ENCODE measurements at places on chromosomes 11 and 22.

DNA sequence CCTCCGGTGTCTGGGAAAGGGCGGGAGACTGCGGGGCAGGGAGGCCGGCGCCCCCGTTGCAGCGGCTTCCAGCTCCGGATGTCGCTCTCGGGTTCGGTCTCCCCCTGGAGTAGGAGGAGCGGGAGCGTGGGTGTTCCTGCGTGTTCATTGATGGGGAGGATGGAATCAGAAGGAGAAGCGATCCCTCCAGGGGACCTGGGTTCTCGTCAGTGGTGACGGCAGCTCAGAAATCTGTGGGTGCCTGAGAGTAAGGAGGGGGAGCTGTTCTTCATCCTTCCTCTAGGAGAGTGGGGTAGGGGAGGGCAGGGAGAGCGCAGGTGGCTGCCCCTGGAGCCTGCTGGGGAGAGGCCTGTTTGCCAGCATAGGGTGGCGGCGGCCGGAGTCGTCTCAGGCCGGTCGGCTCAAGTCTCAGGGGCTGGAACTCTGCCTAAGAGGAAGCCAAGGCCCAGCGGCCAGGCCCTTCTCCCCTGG lies 1.1 kb downstream of the UBASH3B start:
- peak; percentile 15 for DNase-seq

DNA sequence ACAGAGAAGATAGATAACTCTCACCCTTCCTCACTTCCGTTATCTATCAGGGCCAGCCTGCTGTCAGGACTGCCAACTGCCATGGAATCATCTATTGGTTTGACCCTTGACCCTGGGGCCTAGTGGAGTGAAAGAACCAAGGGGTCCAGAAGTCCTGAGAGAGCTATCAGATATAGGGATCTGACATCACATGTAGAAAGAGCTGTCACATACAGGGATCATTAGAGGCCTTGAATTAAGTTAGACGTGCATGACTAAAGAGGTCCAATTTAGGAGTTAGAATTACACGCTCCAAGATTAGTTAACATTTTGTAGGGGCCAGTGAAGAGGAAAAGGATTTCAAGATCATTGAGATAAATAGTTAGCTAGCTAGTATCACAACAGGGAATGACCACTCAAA lies at the start of gene TMEM225:
TSS of gene TMEM225 (minus strand) at position 101 of the 400 bp plus-strand sequence. CDS start 245 bp downstream, outside the sequence.
- no peak for DNase-seq

GRCh38 chr22:47161631-47162030 lies 399.2 kb downstream of the TBC1D22A start:
- no peak for DNase-seq

- no peak for DNase-seq
Measured at GRCh38 chr11:85705800-85706199, 19.8 kb upstream of the CCDC89 start.

DNA sequence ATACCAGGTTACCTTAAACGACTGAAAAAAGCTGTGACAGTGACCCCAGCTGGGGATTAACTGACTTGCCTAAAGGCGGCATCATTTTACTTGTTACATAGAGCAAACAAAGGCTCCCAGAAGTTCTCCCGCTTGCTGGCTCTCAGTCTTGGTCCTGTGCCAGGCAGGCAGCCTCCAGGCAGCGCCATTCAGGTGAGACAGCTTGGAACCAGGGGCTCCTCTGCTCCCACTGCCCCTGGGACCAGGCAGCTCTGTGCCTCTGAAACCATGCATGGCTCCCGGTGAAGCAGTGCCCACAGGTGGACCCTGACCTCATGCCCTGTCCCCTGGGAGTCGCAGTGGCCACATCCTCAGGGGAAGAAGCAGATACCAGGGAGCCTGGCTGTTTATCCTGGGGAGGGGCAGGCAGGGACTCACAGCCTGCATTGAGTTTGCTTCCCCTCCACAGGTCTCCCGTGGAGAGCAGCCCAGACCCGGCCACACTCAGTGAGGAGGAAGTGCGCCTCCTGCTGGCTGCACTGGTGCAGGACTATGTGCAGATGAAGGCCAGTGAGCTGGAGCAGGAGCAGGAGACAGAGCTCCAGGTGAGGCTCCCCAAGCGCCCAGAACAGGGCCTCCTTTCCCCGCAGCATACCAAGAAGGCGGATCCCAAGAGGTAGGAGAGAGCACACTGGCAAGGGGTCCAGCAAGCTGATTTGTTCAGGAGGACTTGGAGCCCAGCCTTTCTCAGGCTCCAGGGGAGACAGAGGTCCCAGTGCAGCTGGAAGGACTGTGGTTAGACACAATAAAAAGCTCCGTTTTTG lies 15.6 kb upstream of the CYP2R1 start:
- peak; percentile 67 for DNase-seq

GRCh38 chr11:110711448-110711775 lies 825 bp downstream of the ARHGAP20 start:
- DNase-seq: no peak

DNA sequence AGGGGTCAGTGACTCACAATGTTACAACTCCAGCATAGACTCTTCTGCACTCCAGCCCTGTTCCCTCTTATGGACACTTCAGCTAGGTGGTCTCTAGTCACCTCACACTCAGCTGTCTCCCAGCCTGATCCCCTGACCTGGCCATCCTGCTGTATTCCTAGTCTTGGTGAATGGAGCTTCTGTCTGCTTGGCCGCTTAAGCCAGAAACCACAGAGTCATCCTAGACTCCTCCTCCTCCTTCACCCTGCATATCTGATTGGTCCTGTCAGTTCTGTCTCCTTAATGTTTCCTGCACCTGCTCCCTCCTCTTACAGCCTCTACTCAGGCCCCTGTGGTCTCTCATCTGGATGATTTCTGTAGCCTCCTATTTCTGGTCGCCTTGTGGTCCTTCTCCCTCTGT lies 144.9 kb downstream of the HIPK3 start:
- no peak for DNase-seq

DNA sequence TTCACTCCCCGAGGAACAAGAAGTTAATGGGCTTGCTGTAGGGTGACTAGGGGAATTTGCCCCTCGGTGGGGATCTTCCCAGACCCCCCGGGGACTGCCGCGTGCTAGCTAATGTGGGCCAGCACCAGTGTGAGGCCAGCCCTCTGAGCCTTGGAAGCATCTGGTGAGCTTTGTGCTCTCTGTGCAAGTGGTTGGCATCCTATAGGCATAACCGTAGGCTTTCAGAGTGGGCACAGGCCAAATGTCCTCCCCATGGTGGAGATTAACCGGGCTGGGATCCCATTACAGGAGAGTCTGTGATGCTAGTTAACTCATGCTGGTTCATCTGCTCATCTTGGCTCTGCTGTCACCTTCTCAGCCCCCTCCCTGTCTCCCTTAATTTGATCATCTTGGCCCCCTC lies 125.7 kb downstream of the TRIM29 start:
- no peak for DNase-seq

GRCh38 chr11:103534959-103535358 lies 425.7 kb downstream of the DYNC2H1 start:
- DNase-seq: no peak

GRCh38 chr11:128492461-128492860 lies 94.9 kb downstream of the ETS1 start:
- no peak for DNase-seq

- no peak for DNase-seq
Measured at GRCh38 chr11:117936973-117937372, 7.8 kb upstream of the TMPRSS13 start.

DNA sequence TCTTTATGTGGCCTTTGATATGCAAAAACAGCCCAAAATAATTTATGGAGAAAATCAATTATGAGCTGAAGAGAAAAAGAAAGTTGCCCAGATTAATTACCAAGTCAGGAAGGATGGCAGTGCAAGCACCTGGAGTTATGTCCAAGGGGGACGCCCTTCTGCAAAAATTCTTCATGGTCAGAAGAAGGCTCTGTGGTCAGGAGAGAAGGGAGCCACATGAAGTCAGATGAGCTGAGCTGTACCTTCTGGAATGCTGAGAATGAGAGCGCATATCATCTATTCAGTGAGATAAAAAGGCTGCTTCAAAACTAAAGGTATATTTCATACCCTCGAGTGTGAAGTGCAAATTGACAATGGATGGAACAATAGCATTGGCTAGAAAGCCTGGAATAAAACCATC lies 607.4 kb downstream of the NTM start:
- DNase-seq: no peak

DNA sequence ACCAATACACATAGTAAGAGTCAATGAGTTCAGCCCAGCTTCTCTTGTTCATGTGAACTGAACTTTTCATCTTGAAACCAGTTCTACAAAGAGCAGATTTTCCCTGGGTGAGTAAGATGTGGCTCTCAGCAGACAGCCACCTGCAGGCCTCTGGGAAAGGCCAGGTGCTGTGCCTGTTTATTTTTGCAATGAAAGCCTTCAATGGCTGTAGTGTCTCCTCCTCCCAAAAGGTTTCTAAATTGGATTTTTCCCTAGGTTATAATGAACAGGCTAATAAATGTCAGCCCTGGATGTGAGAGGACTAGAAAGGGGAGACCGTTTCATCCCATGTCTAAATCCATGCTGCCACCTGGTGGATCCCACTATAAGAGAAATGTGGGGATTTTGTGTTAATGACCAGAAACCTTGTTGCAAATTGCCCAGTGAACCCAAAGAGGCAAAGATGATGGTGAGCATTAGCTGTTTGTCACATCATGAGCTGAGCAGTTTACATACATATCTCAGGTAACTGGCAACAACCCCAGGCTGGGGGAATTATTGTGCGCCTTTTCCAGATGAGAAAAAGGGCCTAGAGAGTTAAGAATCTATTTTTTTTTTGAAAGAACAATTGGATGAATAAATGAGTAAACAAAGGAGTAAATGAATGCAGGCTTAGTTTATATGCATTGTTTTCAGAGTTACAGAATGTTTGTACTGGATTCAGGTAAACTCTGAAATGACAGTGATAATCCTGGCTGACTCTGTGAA lies 12.7 kb downstream of the C11orf91 start:
- DNase-seq: no peak

DNA sequence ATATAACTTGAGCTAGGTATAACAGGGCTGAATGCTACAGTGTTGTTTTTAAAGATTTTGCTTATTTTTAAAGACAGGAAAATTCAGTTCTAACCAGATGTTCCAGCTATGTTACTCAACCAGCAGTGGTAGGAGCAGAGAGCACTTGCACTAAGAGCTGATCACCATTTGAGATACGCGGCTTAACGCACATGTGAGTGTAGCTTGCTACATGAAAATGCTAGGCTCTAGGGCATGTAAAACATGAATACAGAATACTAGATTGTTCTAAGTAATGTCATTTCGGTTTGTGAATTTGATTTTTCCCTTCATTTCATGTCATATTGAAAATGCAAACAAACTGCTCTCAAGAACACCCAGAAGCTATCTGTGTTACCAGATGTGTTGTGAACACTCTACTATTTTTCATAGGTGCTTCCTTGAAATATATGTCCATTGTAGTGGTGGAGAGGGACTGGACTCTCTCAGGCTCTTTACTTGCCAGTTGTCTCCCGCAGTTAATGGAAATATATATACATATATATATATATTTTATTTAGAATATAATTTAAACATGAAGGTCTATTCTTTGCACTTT lies 10.8 kb upstream of the TECTA start:
- DNase-seq: no peak

DNA sequence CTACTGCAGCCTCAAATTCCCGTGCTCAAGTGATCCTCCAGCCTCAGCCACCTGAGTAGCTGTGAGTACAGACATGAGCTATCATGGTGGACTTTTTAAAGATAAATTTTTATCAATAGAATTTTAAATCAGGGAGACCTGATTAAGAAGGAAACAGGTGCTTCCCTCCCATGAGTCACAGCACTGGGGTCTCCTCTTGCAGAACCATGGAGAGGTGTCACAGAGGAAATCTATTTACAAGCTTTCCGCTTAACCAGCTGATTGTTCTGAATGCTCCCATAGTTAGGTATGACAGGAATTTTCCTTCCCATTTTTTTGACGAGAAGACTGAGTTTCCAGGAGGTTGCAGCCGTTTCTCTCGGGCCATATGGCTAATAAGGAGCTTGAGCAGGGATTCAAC lies 516.1 kb downstream of the MIAT start:
- DNase-seq: no peak

GRCh38 chr22:50269573-50269969 lies 609 bp downstream of the MAPK11 start:
- DNase-seq: no peak

DNA sequence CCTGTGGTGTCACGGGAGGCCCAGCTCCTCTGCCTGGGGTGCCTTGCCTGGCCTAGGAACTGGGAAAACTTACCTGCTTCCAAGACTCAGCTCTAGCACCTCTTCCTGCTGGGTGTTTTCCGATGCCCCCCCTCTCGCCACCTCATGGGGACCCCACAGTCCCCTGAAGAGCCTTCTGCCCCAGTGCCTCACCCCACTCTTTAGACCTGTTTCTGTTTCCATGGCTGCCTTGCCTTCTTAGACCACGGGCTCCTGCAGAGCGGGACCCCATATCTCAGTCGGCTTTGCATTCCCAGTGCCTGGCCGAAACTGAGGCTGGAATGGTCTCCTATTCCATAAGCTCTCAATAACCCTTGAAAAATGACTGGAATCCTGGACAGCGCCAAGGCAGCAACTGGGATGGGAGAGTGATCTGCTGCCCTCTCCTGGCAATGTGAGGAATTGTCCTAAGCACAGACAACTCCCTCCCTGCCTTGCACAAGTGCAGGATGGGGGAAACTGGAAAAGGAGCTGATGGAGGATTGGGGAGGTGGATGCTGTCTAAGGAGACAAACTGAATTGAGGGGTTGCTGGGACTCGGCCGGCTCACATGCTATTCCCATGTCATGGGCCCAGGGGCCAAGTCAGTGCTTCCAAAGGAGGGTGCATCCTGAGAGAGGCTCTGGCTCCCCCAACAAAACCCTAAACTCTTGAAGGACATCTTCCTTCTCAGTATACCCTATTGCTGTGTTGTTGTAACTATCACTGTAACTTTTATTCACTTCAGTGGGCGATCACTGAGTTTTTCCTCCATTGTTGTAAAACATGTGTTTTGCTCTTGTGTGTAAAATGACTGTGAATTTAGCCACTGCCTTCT lies 26.6 kb upstream of the IL17RA start:
- DNase-seq: no peak

GRCh38 chr11:134164490-134165370 lies 59.0 kb downstream of the NCAPD3 start:
- DNase-seq: no peak

DNA sequence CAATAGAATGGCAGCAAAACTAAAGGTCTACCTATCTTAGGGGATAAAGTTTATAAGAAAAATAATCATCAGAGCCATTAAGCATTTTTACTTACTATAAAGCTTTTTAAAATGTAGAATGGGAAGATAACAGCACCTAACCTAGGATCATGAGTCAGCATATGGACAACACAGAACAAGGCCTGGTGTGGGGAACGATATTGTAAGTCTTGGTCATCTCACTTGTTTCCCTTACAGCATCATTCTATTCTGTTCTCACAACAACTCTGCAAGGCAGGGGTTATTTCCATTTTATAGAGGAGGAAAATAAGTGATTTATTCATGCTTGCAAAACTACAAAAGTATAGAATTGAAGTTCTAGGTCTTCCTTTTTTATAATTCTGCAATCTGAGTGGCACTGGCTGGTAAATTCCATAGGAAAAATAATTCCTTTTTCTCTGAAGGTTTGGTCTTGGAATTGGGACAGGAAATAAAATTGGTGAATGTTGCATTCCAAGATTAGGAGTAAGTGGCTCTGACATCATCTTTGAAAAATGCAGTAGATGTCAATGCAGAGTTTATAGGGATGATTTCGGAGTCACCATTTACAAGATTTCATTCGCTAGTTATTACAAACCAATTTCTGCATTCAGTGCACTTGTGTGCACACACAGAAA lies 423.0 kb downstream of the DYNC2H1 start:
- DNase-seq: no peak
